ENCODE measurements at places on chromosomes 3 and 15. TPM values are rescaled to one million over a fixed set of nuclear protein-coding genes. Genes with fewer than 3 reads are reported as not detected.

Gene CLDN18
- not detected for total RNA-seq

Gene BLOC1S6
- total RNA-seq, result 576 TPM

Gene MKRN3
- not detected for total RNA-seq

Gene BUB1B
- total RNA-seq, result under 0.01 TPM

Gene CD200
- 21.0 TPM for total RNA-seq

Gene PCYT1A
- total RNA-seq, result 275 TPM

Gene GOLGA8M
- total RNA-seq, result 0.26 TPM

Gene EFCAB12
- total RNA-seq, result under 0.01 TPM

Gene ELL3
- total RNA-seq, result not detected

Gene TTC23
- 10.0 TPM for total RNA-seq

Gene SHC4
- not detected for total RNA-seq

Gene NPAP1
- not detected for total RNA-seq

Gene MINAR1
- 2.9 TPM for total RNA-seq

Gene DUOXA2
- not detected for total RNA-seq

Gene CLRN1
- not detected for total RNA-seq

Gene CADPS
- total RNA-seq, result not detected

Gene HIGD2B
- not detected for total RNA-seq

Gene NPTN
- 159 TPM for total RNA-seq

Gene NANOGP8
- total RNA-seq, result not detected

Gene SLC12A1
- total RNA-seq, result 0.41 TPM

Gene AHSG
- total RNA-seq, result not detected

Gene TTLL13
- not detected for total RNA-seq

Gene SLC22A14
- total RNA-seq, result not detected

Gene C3orf49
- total RNA-seq, result not detected

Gene CAPN3
- total RNA-seq, result 5.9 TPM

Gene CELF6
- 1.9 TPM for total RNA-seq

Gene GREM1
- total RNA-seq, result 5.4 TPM

Gene TGM4
- total RNA-seq, result not detected

Gene CNTN4
- total RNA-seq, result 91.2 TPM

Gene AADACL2
- not detected for total RNA-seq

Gene GALNT15
- 35.1 TPM for total RNA-seq

Gene CCNDBP1
- total RNA-seq, result 45.6 TPM

Gene GOLGA6L4
- total RNA-seq, result 7.4 TPM

Gene PLXND1
- 343 TPM for total RNA-seq

Data from uterus (tissue), 4 donors.